T-helper 22 cell (primary cell): ENCODE measurements at places on chromosomes 7 and 10.

GRCh38 chr7:19352305-19352695 lies 207.1 kb upstream of the FERD3L start:
- no peak for DNase-seq

DNA sequence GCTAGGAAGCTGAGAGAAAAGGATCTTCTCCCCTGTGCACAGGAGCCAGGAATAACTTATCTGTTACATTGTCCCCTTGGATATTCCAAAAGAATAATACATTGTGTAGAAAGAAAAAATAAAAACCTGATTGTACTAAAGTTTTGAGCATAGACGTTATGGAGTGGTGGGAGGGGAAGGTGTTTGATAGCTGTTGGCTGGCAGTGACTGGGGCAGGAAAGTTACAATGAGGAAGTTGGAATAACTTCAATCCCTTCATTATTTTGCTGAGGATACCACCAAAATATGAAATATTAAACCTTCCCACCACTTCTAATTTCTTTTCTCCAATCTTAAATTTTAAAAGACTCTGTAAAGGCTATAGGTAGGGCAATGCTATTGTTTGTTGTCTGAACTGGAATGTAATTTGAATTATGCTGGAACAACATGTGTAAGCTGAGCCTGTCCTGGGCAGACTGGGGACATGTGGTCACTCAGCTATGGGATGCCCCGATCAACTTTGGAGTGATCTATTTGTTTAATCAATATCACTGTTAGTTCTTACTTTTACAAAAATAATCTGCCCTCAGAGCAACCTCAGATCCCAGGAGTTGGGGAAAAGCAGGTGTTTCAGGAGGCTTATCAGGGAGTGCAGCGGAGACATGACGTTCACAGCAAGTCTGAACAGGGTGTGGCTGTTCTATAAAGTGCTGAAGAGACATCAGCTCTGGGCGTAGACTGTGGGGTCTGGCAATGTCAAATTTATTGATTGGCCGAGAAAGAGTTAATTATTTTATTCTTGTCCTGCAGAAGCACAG lies 20.8 kb downstream of the CYP3A43 start:
- no peak for DNase-seq

GRCh38 chr7:143171697-143172096 lies 11.5 kb upstream of the TAS2R39 start:
- no peak for DNase-seq

DNA sequence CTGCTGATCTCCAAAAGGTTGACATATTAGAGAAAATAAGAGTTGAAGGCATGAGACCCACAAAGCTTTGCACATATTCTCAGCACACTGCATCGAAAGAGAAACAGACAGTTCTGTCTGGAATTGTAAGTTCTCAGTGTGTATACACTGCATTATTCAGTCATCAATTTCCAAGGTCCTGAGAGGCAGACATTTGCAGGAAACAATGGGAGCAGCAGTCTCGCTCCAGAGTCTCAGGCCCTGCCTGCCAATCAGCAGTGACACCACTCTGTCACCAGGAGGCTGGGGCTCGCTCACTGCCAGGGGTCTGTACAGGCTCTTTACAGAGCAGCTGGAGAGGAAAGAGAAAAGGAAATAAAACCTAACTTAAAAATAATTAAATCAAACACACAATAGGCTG lies 36.3 kb downstream of the JAZF1 start:
- no peak for DNase-seq

- no peak for DNase-seq
Measured at GRCh38 chr7:144824360-144824759, 11.5 kb downstream of the TPK1 start.

- no peak for DNase-seq
Measured at GRCh38 chr10:86330778-86331763, 35.5 kb downstream of the GRID1 start.
